ENCODE measurements at places on chromosomes 7 and 10.

- no peak for DNase-seq
Measured at GRCh38 chr7:142904128-142904527, 18.6 kb upstream of the TRPV6 start.

DNA sequence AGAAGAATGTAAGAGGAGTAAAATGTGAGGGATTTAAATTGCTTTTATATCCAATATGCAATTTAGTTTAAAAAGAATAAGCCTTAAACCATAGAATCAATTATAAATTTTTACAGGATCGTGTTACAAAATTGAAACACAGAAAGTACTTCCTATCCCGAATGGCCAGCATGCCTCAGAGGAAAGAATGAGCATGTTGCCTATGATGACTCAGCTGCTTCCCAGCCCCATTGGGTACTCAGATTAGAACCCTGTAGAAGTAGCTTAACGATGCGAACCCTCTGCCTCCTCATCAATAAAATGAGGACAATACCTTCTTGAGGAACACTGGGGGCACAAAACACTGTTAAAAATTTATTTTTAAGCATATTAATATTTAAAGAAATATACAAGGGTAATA lies 113.4 kb upstream of the CDK1 start:
- DNase-seq = no peak

- no peak for DNase-seq
Measured at GRCh38 chr7:84614821-84615501, 420.4 kb upstream of the SEMA3A start.

DNA sequence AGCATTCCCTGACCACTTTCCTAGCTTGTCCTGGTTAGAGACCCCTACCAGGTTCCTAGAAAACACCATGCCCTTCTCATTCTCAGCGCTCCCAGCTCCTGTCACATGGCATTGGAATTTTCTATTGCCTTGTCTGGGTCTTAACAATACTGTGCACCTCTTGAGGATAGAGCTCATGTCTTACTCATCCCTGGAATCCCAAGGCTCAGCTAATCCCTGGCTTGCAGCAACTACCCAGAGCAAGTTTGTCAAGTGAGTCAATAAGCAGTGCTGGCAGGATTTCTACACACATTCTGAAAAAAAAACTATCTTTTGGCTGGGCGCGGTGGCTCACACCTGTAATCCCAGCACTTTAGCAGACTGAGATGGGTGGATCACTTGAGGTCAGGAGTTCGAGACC lies 11.7 kb upstream of the PRDX3 start:
- DNase-seq = no peak

GRCh38 chr10:128808921-128809440 lies 658.1 kb upstream of the MGMT start:
- no peak for DNase-seq

- DNase-seq = no peak
Measured at GRCh38 chr10:49740346-49741107, 21.6 kb downstream of the OGDHL start.

DNA sequence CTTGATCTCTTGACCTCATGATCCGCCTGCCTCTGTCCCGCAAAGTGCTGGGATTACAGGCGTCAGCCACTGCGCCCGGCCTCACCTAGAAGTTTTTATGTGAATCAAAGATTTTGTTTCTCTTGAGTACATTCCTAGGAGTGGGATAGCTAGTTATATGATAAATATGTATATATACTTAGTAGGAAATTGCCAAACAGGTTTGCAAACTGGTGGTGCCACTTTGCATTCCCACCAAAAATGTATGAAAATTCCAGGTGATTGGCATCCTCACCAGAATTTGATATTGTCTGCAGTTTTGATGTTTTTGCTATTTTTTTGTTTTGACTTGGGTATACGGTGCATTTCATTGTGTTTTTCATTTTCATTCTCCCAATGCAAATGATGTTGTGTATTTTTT lies 86.8 kb downstream of the NOD1 start:
- DNase-seq = no peak

GRCh38 chr10:310371-310770 lies 175.1 kb downstream of the ZMYND11 start:
- no peak for DNase-seq

GRCh38 chr7:76149847-76150691 lies 51.6 kb upstream of the SRRM3 start:
- no peak for DNase-seq

GRCh38 chr7:27201580-27202017 lies 1.7 kb upstream of the HOXA13 start:
- DNase-seq = no peak

GRCh38 chr7:133056370-133057238 lies 25.3 kb downstream of the CHCHD3 start:
- no peak for DNase-seq

DNA sequence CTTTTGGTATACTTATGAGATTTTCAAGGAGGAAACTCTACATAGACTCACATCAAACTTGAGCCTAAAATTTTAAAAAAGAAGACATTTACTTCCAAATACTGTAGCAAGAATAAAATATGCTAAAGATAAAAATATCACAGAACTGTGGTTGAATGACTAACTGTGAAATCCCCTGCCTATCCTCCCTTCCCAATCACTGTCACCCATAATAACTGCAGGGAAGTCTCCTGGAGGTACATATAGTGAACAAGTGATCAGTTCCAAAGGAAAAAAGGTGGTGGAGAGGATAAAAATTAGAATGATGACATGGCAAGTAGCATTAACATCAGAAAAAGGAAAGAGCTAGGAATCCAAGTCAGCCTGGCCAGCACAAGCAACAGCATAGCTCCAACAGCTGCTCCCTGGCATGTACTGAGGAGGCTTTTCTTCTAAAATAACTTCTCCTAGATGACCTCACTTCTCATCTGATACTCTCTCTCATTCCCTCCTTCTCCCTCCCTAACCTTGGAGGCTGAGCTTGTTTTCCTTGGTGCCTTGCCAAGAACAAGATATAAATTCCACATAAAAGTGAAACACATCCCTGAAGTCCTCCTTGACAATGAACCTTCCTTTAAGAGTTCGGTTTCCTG lies 124.0 kb downstream of the IQUB start:
- no peak for DNase-seq

Data from NCI-H524 (cell line).